ENCODE measurements at places on chromosomes 1 and 21. TPM values are rescaled to one million over a fixed set of nuclear protein-coding genes. Genes with fewer than 3 reads are reported as not detected.

Gene ZNHIT6
- 12.2 TPM for total RNA-seq

Gene EYA3
- 8.5 TPM for total RNA-seq

Gene ICOSLG
- 0.65 TPM for total RNA-seq

Gene LCE2B
- total RNA-seq, result not detected

Gene SYCP1
- not detected for total RNA-seq

Gene SHISA4
- 20.3 TPM for total RNA-seq

Gene AUNIP
- total RNA-seq, result 0.28 TPM

Gene CITED4
- 2.1 TPM for total RNA-seq

Gene PPIAL4G
- total RNA-seq, result not detected

Gene SPRR2F
- not detected for total RNA-seq

Gene C1orf185
- not detected for total RNA-seq

Gene LAX1
- not detected for total RNA-seq

Gene SLC9C2
- not detected for total RNA-seq

Measured in smooth muscle cell of bladder (primary cell).